ENCODE measurements at places on chromosomes 5 and 9. TPM values are rescaled to one million over a fixed set of nuclear protein-coding genes. Genes with fewer than 3 reads are reported as not detected.

Gene TAS2R1
- total RNA-seq: not detected

Gene WNT8A
- total RNA-seq: not detected

Gene GLE1
- total RNA-seq: 53.6 TPM

Gene CCL21
- total RNA-seq: not detected

Gene WNK2
- 0.39 TPM for total RNA-seq

Gene SPATA31D4
- not detected for total RNA-seq

Gene XPA
- 16.6 TPM for total RNA-seq

Gene DDX4
- 0.26 TPM for total RNA-seq

Gene GFI1B
- total RNA-seq: not detected

- ATAC-seq: no peak
Measured at GRCh38 chr5:178624631-178625546, 2.0 kb downstream of the CLK4 start.

GRCh38 chr5:10747678-10748622 lies 13.1 kb downstream of the DAP start:
- no peak for ATAC-seq

DNA sequence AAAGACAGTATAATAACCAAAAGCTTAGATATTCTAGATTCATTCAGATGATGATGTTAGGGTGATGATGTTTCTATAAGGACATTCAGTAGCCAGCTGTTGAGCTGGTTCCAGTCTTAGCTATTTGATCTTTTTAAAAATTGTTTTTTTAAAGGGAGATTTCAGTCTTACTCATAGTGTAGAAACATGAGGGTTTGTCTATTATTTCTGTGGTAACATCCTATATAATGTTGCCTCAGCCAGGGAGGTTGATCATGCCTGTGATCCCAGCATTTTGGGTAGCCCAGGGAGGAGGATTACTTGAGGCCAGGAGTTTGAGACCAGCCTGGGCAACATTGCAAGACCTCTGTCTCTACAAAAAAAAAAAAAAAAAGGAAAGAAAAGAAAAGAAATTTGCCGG lies 167.8 kb downstream of the DOCK2 start:
- ATAC-seq: peak; percentile 31

- peak; percentile 44 for ATAC-seq
Measured at GRCh38 chr5:6408627-6409446, 30.5 kb upstream of the MED10 start.

DNA sequence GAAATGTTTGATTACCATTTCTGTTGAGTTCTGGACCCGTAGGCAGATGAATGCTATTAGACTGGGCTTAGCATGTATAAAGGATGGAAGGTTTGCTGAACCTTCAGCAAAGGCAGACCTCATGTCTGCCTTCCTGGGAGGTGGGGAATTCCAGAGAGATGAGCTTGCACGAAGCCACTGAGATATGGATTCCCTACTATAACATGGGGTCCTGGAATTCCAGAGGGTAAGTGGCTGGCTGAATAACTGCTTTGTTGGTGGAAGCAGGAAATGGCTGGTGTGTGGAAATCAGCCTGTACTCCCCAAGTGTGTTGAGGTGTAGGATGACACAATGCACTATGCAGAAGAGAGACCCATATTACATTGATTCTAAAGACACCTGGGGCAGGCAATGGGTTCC lies 526.4 kb downstream of the CTNND2 start:
- ATAC-seq: no peak

GRCh38 chr5:159456261-159456660 lies 126.0 kb upstream of the IL12B start:
- ATAC-seq: no peak

DNA sequence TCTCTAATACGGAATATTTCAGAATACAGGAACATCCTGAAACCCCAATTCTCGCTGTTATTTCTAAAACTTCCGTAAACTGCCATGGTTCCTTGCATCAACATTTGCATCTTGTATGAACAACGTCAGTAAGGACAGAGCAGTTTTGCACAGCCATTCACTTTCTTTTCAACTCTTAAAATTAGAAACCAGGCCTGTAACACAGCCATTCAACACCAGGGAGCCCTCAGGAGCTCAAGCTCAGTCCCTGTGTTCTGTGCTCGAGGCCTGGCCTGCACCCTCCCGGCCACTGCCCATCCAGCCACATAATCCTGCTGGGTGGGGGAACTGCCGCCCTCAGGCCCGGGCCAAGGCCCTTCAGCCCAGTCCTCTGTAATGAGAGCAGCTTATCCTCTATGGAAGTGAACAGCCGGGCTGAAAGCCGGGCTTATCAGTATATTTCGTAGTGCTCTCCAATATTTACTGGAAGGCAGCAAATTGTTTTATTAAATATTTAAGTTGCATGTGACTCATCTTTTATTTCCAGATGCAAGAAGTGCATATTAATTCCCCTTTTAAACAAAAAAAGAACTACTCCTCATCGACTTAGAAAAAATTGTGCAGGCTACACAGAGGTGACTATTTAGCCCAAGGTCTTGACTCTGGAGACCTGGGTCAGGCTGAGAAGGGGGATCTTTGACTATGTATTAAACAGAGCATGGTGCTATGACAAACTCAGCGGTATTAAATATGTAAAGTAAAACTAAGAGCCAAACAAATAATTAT lies 33.2 kb upstream of the SLC6A3 start:
- ATAC-seq: no peak

DNA sequence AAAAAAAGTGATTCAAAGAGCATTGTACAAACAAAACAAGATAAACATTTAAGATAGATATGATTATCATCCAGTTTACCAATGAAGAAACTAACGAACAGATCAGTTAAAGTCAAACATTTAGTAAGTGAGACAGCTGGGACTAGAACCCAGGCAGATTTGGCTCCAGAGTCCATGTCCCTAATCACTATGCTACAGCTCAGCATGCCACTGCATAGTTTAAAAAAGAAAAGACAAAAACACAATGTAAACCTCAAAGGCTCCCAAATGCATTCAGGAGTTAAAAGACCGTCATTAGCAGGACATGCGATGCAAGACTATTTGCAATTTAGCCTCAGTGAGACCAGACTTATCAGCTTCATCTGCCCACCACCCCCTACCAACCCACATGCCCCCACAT lies 36.8 kb downstream of the DENND1A start:
- no peak for ATAC-seq

- peak; percentile 92 for ATAC-seq
Measured at GRCh38 chr9:99778308-99778707, 43.4 kb upstream of the NR4A3 start.

GRCh38 chr9:124357721-124358361 lies 57.4 kb downstream of the PSMB7 start:
- ATAC-seq: no peak

DNA sequence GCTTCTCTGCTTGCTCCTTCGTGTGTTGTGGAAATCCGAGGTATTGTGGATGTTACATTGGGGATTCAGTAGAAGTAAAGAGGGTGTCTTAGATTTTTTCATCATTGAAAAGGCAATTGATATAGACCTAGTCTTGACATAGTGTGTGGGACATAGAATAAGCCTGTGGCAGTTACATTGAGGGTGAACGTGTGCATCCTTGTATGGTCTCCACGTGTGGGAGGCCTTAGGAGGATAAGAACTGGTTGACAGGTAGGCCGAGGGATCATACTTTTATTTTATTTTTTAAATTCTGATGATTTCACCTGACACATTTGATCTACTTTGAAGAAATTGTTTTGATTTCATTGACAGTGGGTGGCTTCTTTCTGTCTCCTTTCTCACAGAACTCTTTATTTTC lies 17.0 kb upstream of the FAM120AOS start:
- ATAC-seq: no peak

DNA sequence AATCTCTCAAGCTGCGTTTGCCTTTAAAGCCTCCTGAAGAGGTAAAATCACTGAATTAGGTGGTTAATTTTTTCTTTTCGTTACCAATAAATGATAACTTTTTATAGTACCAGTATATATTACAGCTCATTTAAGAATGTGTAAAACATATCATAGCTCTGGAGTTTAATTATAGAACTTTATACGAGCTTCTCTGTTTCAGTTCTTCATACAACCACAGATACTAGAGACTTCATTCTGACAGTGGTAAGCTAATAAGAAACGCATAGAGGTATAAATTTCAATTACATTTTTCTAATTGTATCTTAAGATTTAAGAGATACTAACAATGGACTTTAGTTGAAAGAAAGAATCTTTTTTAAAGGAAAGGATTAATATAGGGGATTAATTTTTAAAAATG lies 73.9 kb downstream of the PBX3 start:
- no peak for ATAC-seq

- no peak for ATAC-seq
Measured at GRCh38 chr5:51977014-51977413, 593.8 kb downstream of the ISL1 start.

DNA sequence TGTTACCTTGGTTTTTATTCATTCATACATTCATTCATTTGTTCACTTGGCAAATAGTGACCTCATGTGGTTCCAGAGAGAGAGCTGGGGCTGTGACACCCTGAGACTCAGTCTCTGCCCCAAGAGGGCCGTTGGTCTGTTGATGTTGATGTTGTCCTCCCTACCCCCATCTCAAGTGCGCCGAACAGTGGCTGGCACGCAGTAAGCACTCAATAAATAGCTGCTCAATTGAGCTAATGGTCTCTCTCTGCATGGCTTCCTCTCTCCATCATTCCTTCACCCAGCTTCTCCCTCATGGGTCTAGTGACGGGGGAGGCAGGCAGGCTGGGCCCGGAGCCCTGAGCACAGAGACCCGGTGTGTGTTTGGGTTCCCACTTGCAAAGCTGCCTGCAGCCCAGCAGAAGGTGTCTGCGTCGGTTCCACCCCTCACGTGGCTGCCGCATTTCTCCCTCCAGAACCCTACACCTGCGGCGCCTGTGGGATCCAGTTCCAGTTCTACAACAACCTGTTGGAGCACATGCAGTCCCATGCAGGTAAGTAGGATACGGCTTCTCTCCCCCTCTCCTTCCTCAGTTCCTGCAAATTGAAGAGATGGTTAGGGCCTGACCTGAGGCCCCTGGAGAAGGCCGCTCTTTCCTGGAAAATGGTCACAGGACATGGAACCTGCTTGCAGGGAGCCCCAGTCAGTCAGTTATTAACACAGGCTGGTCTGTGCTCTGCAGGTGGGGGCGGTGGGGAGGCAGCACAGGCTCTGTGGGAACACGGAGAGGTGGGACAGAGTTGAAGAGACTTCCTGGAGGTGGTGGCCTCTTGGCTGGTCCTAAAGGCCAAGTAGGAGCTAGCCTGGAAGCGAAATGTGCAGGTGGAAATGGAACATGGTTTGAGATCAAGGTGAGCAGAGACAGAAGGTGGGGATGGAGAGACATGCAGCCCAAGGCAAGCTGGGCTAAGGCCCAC lies 42.0 kb downstream of the AMBP start:
- no peak for ATAC-seq

DNA sequence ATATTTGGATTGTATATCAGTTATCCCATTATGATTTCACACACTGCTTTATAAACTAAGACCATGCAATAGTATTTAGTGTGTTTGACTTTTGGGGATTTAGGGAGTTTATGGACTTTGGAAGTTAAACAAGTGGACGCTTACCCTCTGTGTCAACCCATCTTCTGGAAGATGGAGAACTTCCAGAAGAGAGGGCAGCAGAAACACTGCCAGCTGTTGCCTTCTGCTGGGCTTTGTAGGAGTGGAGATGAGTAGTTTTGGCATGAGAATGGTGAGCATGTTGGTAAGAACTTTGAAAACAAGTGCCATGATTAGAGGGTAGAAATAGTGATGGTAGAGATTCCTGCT lies 2.2 kb downstream of the DNAJC25 start:
- ATAC-seq: no peak

DNA sequence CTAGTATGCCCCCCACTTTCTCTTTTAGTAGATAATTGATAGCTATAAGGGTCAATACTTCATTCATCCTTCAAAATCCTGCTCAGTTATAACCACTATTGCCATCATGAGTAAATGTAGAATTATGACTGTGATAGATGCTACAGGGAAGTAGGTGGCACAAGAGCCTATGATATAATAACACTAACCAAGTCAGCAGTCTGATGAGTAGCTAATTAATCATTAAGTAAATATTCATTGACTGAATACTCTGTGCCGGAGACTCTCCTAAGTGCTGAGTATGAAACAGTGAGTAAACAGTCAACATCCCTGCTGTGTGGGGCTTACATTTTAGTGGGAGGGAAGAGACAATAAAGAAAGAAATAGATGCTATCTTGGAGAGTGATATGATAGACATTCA lies 430.3 kb upstream of the ZNF462 start:
- ATAC-seq: no peak

DNA sequence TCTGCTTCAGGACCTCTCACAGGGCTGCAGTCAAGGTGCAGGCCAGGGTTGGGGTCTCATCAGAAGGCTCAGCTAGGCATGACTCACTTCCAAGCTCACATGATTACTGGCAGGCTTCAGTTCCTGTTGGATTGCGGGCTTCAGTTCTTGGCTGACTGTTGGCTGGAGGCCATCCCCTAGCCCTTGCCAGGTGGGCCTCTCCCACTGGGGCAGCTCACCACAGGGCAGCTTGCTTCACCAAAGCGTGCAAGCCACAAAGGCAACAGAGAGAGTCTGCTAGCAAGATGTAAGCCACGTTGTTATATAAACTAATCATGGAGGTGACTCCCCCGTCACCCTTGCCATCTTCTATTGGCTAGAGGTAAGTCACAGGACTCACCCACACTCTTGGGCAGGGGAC lies 14.4 kb downstream of the CPLX2 start:
- no peak for ATAC-seq

GRCh38 chr5:137245438-137245837 lies 253.7 kb downstream of the SPOCK1 start:
- ATAC-seq: no peak

DNA sequence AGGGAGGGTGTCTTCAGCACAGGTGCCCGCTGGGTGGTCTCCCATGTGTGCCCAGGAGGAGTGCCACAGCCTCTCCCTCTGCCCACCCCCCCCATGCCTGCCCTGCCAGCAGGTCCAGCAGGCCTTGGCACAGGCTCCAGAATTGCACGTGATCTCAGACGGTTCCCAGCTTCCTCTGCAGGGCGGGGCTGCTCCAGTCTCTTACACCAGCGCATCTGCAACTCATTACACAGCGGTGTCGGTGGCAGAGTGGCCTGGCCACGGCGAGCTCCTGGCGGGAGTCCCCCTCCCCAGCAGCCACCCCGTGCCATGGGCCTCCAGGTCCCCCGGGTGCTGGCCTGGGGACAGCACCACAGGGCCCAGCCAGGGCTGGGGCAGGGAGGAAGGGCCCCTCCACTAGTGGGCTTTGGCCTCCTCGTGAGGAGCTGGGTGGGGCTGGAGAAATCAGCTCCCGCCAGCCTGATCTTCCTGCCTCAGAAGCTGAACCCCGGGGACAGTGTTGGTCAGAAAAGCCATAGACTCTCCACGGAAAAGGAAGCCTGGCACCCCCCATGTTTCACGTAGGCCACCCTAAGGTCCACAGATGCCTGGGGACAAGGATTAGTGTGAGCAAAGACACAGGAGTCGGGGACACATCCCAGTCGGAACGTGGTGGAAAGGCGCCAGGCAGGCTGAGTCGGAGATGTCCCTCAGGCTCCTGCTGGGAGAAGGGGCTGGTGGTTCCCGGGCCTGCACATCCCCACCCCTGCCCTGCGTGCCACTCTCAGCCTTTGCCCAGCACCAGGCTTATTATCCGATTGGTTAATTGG lies 40.2 kb downstream of the RXRA start:
- ATAC-seq: peak; percentile 32

- ATAC-seq: no peak
Measured at GRCh38 chr9:95788021-95788420, 87.5 kb upstream of the ERCC6L2 start.
